ENCODE measurements at places on chromosomes 1 and 21. TPM values are rescaled to one million over a fixed set of nuclear protein-coding genes. Genes with fewer than 3 reads are reported as not detected.

Gene SFN
- 1,454 TPM for total RNA-seq

Gene SMAP2
- total RNA-seq = 15.1 TPM

Gene TCHH
- total RNA-seq = 0.19 TPM

Gene FCRLA
- not detected for total RNA-seq

Gene CD52
- 1.9 TPM for total RNA-seq

Gene C1orf74
- 2.9 TPM for total RNA-seq

Gene SHISA4
- total RNA-seq = 12.3 TPM

Gene ZNF593OS
- not detected for total RNA-seq

Gene TIAM1
- total RNA-seq = 74.2 TPM

Gene PLPPR5
- not detected for total RNA-seq

Gene SPRR3
- 7,283 TPM for total RNA-seq

Gene SELENOF
- total RNA-seq = 46.1 TPM

Gene HTR1D
- not detected for total RNA-seq

Gene MYOG
- not detected for total RNA-seq

Gene CRNN
- total RNA-seq = 2,409 TPM

Gene AADACL4
- not detected for total RNA-seq

Gene UMODL1
- not detected for total RNA-seq

Gene ITLN1
- total RNA-seq = not detected

Gene KRTAP12-2
- total RNA-seq = not detected

Gene CHODL
- total RNA-seq = 0.15 TPM

Gene IRF6
- 110 TPM for total RNA-seq

Gene SYTL1
- 74.7 TPM for total RNA-seq

Gene KCNN3
- 0.08 TPM for total RNA-seq

Gene CLEC20A
- total RNA-seq = not detected

Gene TNFRSF4
- 0.57 TPM for total RNA-seq

Gene SH2D1B
- total RNA-seq = 0.66 TPM

Gene DNASE2B
- total RNA-seq = not detected

Gene FAM78B
- 0.53 TPM for total RNA-seq

Gene S100A12
- 154 TPM for total RNA-seq

Gene FAM177B
- total RNA-seq = not detected

Gene RIPPLY3
- 0.40 TPM for total RNA-seq

Gene IFI44L
- total RNA-seq = 13.6 TPM

Gene ATP1A4
- total RNA-seq = 1.8 TPM

Gene INSRR
- not detected for total RNA-seq

Gene GOLT1A
- not detected for total RNA-seq

Gene KCNJ9
- total RNA-seq = not detected

Gene CSF3R
- total RNA-seq = 0.42 TPM

Gene ZNF683
- 0.26 TPM for total RNA-seq

Gene SPATA21
- not detected for total RNA-seq

Gene TMPRSS15
- total RNA-seq = not detected

Gene CCDC181
- not detected for total RNA-seq
